Osteoblast (primary cell): ENCODE measurements at places on chromosomes 7 and 10. TPM values are rescaled to one million over a fixed set of nuclear protein-coding genes. Genes with fewer than 3 reads are reported as not detected.

- peak; percentile 70 for DNase-seq
Measured at GRCh38 chr10:115001506-115002381, 63.7 kb downstream of the TRUB1 start.

GRCh38 chr10:29472301-29473086 lies 162.3 kb downstream of the SVIL start:
- no peak for DNase-seq

DNA sequence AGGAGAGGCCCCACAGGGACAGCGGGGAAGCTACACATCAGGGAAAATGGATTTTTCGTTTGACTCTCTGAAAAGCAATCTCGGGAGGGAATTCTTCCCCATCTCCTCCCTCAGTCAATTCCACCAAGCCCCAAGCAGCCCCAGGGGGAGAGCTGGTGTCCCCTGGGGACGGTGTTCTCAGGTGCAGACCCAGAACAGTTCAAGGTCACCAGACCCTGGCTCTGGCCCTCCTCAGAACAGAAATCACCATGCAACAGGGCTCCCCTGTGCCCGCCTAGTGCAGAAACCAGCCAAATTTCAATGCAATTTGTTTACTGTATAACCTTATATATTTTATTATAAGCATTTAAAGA lies 34.1 kb downstream of the GSDME start:
- DNase-seq = no peak

The MCM10 gene
- 1.4 and 2.4 TPM in 2 replicates for total RNA-seq

The DYDC2 gene
- not detected in 2 replicates for total RNA-seq
